ENCODE measurements at places on chromosomes 13 and 19.

GRCh38 chr13:107753291-107753690 is 462.0 kb downstream of the LIG4 start:
- no peak for DNase-seq

DNA sequence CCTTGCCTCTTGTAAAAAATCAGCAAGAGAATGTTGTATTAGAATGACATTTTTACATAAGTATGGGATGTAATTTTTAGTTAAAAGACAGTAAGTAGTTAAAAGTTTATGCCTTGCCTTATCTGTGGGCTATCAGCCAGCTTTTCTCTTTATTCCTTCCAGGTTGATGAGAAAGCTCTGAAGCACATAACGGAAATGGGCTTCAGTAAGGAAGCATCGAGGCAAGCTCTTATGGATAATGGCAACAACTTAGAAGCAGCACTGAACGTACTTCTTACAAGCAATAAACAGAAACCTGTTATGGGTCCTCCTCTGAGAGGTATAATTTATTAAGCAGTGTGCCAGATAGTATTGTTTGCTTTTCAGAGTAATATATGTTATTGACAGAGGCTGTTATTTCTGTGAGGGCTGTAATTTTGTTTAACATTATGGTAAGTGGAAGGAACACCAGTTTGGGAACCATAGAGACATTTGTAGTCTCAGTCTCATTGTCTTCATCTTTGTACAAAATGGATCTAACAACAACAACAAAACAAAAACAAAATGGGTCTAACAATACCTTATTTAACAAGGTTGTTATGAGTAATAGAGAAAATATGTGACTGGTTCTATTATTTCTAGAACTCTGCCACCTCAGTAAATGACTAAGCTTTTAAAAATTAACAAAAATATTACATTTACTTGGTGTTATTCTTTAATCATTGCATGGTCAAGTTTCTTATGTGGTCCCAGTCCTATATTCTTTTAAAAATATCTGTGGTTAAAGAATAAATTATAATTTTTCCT is 112.8 kb downstream of the TDRD3 start:
- DNase-seq: no peak

- no peak for DNase-seq
Observed at GRCh38 chr19:55940306-55940705, 7.3 kb upstream of the NLRP8 start.

DNA sequence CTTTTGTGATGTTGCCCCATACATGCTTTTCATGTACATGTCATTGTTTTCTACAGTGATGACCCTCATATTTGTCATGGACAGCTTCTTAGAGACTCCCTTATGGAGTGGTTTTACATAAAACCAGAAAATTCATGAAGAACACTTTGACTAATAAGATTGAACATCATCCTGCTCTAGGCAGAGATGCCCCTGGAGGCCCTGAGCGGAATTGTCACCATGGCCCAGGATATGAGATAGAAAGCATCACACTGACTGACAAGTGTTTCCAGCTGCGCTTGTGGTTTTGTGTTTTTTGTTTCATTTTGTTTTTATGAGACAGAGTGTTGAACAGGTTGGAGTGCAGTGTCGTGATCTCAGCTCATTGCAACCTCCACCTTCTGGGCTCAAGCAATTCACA is 22.2 kb downstream of the ZNF701 start:
- DNase-seq: no peak

DNA sequence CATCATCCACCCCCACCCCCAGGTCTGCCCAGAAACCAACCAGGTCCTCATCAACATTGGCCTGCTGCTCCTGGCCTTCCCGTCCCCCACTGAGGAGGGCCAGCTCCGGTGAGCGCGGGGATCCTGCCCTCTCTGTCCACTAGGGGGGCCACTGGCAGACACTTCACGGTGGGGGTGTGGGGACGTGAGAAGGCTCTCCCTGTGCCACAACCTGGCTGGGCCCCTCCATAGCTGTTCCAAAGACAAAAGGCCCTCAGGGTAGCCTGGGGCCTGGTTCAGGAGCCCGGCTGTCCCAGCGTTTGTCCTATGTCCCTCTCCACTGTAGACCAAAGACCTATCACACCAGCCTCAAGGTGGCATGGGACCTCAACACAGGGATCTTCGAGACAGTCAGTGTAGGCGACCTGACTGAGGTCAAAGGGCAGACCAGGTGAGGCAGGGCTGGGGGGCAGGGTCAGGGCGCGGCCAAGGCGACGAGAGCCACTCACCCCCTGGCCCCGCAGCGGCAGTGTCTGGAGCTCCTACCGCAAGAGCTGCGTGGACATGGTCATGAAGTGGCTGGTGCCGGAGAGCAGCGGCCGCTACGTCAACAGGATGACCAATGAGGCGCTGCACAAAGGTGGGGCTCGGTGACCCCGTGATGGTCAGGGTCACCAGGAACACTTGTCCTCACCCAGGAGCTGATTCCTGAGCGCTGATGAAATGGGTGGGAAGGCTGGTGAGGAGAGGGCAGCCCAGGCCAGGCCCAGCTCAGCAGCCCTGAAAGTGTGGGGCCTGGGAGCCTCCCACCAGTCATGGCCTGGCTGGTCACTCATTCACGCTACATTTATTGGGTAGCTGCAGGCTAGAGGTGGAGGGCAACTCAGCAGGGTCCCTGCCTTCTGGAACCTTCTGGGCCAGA is 7.9 kb downstream of the DCAF15 start:
- DNase-seq: no peak

DNA sequence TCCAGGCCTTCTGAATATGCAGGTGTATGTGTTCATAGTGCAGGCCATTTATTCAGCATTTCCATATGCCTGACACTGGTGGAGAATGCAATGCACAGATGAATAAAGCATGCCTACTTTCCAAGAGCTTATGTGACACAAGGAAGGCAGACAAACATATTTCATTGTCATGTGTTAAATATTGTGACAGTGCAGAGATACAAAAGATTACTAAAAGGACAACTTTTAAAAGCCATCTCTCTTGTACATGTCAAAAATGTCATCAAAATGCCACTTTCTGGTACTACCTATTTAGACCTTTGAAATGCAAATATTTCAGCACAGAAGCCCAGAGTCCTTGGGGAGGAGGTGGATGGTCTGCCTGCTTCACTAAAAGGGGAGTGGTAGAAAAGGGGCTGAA is 254.5 kb downstream of the FGF14 start:
- no peak for DNase-seq

- no peak for DNase-seq
Observed at GRCh38 chr13:72657379-72657778, 70.0 kb downstream of the MZT1 start.

- no peak for DNase-seq
Observed at GRCh38 chr19:42092350-42092749, 16.4 kb downstream of the ZNF574 start.

DNA sequence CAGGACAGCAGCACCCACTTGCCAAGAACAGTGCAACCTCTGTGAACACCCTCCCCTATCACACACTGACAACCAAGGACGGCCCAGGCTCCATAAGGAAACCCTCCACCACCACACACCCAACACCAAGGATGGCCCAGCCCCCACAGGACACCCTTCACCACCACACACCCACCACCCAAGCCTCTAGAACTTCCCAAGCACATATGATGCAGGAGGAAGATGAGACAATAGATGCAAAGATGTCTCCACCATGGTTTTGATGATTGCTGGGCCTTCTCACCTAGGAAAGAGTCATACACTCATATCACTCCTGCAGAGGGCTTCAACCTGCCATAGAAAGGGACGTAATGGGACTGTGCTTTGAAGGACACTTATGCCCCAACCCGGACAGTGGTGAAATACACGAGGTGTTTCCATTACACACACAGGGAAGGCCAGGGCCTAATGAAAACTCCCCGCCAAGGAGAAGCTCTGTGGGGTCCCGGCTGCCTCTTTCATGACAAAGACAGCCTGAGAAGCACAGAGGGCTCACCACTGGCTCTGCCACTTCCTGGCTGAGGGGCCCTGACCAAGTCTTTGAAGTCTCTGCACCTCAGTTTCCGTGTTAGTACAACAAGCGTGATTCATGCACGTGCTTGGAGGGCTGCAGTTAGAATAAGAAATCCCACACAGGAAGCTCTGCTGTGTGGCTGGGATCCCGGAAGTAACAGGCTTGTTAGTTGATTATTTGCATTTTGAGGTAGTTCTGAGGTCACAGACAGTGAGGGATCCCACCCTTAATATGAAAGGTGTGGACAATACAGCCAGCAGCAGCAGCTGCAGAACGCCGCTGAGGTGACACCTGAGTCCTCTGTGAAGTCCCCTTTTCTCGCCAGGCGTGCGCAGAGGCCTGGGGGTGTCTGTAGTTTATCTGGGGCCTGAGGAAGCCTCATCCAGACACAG is 61.9 kb upstream of the ATP12A start:
- peak; percentile 60 for DNase-seq

GRCh38 chr19:17834350-17835181 is 13.2 kb downstream of the JAK3 start:
- no peak for DNase-seq

- DNase-seq: no peak
Observed at GRCh38 chr13:56457535-56458190, 683.1 kb upstream of the PRR20A start.

- DNase-seq: no peak
Observed at GRCh38 chr19:2783781-2784145, 690 bp upstream of the SGTA start.

DNA sequence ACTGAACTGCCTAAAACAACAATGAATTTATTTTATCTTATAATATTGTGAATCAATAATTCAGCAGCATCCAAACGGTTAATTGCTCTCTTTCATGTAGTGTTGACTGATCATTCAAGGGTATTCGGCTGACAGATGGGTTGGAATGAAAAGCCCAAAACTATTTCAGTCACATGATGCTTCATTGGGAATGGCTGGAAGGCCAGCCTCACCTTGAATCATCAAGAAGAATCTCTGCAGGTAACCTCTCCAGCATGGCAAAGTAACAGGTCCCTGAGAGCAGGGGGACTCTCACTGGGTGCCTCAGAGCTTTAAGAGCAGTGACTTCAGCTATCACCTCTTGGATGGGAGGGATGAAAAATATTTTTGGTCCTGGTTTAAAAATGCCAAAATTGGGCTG is 1395.7 kb downstream of the OLFM4 start:
- no peak for DNase-seq

DNA sequence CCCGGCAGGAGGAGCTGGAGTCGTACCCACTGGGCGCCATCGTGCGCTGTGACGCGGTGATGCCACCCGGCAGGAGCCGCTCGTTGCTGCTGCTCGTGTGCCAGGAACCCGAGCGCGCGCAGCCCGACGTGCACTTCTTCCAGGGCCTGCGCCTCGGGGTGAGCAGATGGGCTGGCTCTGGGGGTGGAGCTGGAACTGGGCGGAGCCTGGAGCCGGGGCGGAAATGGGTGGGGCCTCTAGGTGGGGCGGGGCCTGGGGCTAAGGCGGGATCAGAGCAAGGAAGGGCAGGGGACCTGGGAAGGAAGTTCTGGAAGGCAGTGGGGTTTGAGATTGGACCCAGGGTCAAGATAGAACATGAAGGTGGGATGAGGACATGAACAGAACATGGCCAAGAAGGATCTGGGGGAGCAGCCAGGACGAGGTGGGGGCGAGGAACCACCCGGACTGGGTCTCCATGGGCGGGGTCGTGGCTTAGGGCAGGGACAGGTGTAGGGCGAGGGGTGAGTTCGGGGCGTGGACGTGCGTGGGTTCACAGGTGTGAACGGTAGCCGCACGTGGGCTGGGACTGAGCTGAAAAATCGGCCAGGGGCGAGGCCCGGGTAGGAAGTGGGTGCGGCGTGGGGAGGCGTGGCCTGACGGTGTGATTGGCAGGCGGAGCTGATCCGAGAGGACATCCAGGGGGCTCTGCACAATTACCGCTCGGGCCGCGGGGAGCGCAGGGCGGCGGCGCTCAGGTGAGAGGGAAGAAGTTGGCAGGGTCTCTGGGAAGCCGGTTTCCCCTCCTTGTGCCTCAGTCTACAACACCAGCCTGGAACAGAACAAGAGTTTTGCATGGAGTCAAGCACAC is 4.7 kb downstream of the EPS8L1 start:
- DNase-seq: peak; percentile 72

DNA sequence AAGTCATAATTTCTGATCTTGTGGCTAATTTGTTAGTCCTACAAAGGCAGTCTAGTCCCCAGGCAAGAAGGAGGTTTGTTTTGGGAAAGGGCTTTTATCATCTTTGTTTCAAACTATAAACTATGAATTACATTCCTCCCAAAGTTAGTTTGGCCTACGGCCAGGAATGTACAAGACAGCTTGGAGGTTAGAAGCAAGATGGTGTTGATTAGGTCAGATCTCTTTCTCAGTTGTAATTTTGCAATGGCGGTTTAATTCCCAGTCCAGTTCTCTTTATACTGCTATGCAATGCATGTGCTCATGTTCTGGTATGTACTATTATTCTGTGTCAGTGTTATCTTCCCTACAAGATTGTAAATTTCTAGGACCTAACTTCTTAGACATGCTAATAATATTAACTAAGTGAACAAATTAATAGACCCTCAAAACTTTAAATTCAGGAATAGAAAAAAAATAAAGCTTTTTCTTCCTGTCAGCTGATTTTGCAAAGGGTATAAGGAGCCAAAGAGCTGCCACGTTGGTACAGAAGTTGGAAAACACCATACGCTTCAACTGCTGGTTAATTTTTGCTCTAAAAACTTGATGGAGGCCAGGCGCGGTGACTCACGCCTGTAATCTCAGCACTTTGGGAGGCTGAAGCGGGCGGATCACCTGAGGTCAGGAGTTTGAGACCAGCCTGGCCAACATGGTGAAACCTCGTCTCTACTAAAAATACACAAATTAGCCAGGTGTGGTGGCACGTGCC is 1.3 kb upstream of the DNAJC15 start:
- DNase-seq: no peak

DNA sequence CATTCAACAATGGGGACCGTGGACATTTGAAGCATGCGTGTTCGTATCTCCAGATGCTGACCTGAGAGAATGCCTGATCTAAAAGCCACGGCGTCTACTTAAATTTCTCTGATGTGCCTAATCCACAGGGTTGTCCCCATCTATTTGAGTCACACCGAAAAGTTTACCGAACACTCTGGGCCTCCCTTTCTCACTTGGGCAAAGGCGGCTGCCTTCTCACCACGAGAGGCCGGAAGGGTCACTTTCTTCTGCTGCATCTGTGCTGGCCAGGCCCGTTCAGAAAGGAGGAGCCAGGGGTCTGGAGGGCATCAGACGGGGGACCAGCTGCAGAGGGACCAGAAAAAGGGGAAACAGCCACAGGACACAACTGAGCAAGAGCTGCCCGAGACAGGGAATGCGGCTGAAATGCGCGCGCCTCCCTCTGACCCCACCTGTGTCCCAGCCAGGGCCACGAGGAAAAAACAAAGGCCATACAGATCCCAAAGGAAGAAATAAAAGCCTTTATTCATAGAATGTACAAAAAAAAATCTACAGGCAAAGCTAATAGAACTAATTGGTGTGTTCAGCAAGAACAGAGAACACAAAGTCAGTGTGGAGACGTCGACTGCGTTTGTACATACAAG is 71.3 kb upstream of the C13orf46 start:
- no peak for DNase-seq

- no peak for DNase-seq
Observed at GRCh38 chr19:17005000-17005399, 21.6 kb downstream of the CPAMD8 start.

- DNase-seq: no peak
Observed at GRCh38 chr13:110706570-110707372, 855 bp upstream of the CARS2 start.

- DNase-seq: no peak
Observed at GRCh38 chr13:30339738-30340330, 32.5 kb upstream of the KATNAL1 start.

- no peak for DNase-seq
Observed at GRCh38 chr13:94332359-94333096, 147.0 kb downstream of the DCT start.

All from stimulated activated CD8-positive, alpha-beta memory T cell treated with anti-CD3 and anti-CD28 coated beads, Interleukin-2, amount 100 ng/mL, for 48 hours (primary cell).